Cortex of kidney (tissue), 1 donor: ENCODE measurements at places on chromosomes 5 and 9.

DNA sequence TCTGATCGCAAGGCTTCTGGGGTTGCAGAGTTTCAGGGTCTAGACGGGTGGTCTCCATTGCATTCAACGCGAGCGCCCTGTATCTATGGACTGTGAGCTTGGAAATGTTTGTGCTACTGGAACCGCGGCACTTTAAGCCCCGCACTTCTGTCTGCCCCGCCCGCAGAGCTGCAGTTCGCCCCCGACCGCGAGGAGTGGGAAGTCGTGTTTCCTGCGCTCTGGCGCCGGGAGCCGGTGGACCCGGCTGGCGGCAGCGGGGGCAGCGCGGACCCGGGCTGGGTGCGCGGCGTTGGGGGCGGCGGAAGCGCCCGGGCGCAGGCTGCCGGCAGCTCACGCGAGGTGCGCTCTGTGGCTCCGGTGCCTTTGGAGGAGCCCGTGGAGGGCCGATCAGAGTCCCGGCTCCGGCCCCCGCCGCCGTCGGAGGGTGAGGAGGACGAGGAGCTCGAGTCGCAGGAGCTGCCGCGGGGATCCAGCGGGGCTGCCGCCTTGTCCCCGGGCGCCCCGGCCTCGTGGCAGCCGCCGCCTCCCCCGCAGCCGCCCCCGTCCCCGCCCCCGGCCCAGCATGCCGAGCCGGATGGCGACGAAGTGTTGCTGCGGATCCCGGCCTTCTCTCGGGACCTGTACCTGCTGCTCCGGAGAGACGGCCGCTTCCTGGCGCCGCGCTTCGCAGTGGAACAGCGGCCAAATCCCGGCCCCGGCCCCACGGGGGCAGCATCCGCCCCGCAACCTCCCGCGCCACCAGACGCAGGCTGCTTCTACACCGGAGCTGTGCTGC is 1.0 kb downstream of the ADAMTS19 start:
- DNase-seq: no peak

- DNase-seq: no peak
These were observed 66.3 kb upstream of the PAPPA start for GRCh38 chr9:116087246-116087645.

DNA sequence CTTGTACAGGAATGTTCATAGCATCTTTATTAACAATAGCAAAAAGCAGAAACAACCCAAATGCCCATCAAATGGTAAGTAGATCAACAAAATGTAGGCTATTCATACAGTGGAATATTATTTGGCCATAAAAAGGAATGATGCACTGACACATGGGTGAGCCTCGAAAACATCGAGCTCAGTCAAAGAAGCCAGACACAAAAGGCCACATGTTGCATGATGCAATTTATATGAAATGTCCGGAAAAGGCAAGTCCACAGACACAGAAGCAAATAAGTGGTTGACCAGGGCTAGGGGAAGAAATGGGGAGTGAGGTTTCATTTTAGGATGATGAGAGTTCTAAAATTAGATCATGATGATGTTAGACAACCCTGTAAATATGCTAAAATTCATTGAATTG is 16.5 kb upstream of the SLC2A8 start:
- no peak for DNase-seq

DNA sequence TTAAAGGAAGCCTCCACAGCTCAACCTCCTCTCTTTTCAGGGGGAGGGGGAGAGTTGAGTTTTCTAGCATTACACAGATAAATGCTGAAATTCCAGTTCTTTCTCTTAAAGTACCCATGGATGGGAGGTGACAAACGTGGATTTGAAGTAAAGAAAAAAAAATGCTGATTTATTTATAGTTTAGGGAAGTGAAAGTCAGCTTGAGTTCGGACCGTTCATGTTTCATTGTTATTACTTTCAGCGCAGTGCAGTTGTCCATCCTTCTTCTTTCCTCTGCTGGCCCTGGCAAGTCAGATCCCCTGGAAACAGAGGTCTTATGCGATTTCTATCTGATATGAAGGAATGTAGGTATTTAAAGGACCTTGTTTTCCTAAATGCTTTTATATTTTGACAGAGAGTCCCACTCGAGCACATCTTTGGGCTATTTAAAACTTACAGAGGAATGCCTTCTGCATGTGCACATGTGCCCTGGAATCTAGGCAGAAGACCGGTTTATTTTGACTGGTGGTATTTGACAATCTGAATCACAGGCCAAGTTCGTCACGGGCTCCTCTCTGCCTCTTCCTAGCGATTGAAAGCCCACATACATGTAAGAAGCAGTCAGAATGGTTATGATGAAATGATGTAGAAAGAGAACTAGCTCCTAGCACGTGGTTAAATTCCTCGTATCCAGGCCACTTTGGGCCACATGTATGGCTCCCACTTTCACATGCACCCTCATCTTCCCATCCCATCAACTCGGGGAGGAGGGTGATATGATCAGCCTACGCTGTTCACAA is 385.2 kb upstream of the KLF4 start:
- no peak for DNase-seq

DNA sequence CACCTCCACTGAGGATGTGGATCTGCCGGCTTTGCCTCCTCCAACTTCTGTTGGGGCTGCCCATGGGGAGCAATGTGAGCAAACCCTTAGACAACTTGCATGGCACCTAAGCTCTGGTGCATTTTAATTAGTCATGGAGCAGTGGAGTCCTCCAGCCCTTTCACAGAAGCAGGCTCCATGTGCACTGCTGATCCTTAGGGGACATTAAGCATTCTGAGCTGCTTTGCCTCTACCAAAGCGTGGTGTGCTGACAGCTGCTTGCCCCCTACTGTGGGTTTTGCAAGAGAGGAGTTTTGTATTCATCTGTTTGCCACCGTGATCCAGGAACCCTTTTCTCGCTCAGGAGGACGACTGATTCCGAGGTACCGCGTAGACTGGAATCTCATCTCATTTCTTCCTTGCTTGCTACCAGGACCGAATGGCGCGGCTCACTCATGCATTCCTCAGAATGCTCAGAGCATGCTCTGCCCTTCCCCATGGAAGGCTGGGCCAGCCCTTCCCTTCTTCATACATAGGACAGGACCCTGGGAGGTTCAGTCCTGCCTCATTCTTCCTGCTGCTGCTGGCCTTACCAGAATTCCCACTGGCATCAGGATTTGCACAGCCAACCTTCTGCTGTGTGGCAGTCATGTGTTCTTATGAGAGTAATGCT is 432.5 kb downstream of the GADD45G start:
- DNase-seq: no peak

DNA sequence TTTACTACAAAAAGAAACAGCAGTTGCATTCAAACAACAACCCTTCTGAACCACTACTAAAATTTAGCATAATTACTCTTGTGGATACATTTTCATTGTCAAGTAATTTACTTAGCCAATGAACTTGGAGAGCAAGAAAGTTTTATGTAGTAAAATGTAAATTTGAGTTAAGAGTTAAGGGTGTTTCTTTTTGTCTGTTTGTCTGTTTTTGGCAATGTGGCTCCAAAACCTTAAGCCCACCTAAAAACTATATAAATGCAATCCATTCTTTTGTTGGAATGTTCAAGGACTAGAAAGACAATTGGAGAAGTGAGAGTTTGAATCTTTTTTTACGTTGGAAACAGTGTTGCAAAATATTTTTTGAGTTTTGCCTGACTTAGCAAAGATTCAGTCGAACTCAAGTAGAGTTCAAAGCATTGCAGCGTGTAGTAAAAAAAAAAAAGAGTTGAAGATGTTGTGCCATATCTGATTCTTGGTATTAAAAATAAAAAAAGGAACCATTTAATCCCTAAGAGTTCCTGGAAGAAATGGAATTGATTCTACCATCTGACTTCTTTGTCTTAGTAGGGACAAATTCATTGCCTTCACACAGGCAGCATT is 867 bp downstream of the SYK start:
- no peak for DNase-seq

DNA sequence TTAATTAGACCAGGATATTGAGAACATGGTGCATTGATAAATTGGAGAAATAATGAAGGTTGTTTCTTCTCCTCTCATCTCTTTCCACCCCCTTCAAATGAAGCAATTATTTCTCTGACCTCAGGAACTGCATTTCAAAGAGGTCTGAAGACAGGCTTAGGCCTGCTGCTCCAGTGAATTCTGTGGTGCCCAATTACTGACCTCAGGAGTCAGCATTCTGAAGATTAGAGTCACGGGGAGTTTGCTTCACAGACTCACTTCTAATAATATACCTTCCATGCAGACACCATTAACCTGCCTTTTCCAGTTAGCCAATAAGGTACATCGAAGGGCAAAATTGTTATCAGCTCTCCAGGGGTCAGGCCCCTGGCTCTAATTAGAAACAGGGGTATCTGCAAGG is 270.9 kb downstream of the GAS1 start:
- DNase-seq: no peak

- DNase-seq: no peak
These were observed 71.9 kb downstream of the CDK5RAP2 start for GRCh38 chr9:120507936-120508510.

DNA sequence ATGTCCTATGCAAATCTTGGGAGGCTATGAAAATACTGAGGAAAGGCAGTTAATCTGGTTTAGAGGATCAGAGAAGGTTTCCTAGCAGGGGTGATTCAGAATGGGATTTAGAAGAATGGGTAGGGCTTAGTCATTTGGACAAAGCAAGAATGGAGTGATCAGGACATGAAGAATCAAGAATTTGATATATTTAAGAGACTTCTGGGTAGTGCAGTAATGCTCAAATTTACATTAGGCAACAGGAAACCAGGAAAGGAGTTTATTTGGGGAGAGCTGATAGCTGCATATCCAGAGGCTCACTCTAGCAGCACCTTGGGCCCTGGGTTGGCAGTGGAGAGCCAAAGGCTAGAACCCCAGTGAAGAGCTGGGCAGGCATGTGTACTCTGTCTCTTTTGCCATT is 78.9 kb upstream of the PAPPA start:
- DNase-seq: no peak

- no peak for DNase-seq
These were observed 432.9 kb upstream of the ACTBL2 start for GRCh38 chr5:57915536-57915935.
